ENCODE measurements at places on chromosomes 12 and 14.

DNA sequence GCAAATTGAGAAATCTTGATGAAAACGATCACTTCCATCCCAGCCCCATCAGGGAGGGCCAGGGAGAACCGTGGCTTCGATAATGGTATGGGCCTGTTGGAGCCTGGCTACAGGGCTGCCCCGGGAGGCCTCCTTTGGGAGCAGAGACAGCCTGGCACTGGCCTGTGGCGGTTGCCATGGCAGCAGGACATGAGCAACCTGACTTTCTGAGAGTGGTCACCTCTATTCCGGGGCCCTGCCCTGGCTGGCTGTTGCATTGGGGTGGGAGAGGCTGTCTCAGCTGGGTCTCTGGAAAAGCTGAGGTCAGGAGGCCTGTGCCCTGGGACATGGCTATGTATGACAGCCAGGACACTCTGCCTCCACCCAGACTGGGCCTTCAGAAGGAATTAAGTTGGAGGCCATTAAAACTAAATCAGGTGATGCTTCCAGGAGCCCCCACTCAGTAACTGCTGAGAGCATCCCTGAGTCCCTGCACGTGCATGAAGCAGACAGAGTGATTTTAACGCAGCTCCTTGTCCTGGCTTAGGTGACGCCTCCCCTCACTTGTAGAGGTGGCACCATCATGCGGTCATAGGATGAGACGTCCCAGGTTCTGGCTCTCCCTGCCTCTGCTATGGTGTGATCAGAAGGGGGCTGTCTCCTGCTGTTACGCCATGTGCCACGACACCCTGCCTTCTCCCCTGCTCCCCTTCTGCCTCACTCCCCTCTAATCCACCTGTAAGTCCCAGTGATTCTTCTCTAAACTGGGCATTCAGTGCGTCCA is 126.3 kb downstream of the SLC25A47 start:
- DNase-seq = no peak

GRCh38 chr14:54343272-54344121 is 53.3 kb upstream of the CDKN3 start:
- DNase-seq = peak; percentile 61

- no peak for DNase-seq
Measured at GRCh38 chr12:111425655-111426054, 19.9 kb downstream of the SH2B3 start.

GRCh38 chr14:66405158-66405557 is 81.0 kb upstream of the CCDC196 start:
- DNase-seq = peak; percentile 1

DNA sequence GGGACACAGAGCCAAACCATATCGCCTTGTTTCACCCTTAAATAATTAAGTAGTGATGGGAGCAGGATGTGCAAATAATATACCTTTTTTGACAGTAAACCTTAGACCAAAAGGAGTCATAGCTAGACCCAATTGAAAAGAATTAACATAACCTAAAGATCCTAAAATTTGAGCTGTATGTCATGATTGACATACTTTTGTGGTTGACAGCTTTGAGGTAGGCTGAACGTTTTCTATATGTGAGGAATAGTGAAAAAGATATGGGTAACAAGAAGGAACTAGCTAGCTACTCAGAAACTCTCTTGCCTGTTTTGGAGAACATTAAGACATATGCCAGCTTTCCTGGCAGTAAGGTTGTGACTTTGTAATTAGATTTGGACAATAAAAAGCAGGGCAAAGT is 320.6 kb downstream of the KCNC2 start:
- DNase-seq = no peak

All from dermis blood vessel endothelial cell (primary cell).